ENCODE measurements at places on chromosomes 2 and 18. TPM values are rescaled to one million over a fixed set of nuclear protein-coding genes. Genes with fewer than 3 reads are reported as not detected.

The AQP12B gene
- 0.74 TPM for polyA plus RNA-seq

- no peak for DNase-seq
Observed at GRCh38 chr2:219419331-219420197, 1.4 kb downstream of the DES start.

GRCh38 chr18:13612196-13612997, 114.0 kb downstream of the FAM210A start:
- no peak for DNase-seq

GRCh38 chr2:42554392-42554791, 14.0 kb upstream of the MTA3 start:
- no peak for DNase-seq

Data from right renal cortex interstitium (tissue), 3 donors.